Stimulated activated effector memory CD8-positive, alpha-beta T cell treated with anti-CD3 and anti-CD28 coated beads, Interleukin-12 subunit alpha, Interleukin-12 subunit beta, amount 100 ng/mL, for 72 hours (primary cell): ENCODE measurements at places on chromosomes 12 and 14.
A peak's percentile ranks its signal among the peaks of the same experiment; 100 is the strongest.

GRCh38 chr14:71235875-71236274, 328.6 kb downstream of the PCNX1 start:
- DNase-seq: no peak

DNA sequence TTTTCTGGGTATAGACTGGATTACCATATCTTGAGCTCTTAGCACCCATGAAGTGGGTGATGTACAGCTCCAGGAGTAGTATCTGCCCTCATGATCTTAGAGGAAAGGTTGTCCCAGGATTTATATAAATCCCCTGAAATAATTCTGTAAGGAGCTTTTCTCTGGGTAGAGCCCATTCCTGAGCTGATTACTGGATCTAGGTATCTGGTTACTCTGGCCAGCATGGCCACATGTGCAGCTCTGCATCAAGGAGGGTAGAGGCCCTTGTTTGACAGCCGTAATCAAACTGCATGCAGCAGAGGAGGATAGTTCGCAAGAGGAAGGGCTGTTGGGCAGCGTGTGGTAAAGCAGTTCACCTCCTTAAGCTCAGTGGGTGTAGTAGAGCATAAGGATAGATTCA, 8.5 kb downstream of the COX14 start:
- DNase-seq: no peak

DNA sequence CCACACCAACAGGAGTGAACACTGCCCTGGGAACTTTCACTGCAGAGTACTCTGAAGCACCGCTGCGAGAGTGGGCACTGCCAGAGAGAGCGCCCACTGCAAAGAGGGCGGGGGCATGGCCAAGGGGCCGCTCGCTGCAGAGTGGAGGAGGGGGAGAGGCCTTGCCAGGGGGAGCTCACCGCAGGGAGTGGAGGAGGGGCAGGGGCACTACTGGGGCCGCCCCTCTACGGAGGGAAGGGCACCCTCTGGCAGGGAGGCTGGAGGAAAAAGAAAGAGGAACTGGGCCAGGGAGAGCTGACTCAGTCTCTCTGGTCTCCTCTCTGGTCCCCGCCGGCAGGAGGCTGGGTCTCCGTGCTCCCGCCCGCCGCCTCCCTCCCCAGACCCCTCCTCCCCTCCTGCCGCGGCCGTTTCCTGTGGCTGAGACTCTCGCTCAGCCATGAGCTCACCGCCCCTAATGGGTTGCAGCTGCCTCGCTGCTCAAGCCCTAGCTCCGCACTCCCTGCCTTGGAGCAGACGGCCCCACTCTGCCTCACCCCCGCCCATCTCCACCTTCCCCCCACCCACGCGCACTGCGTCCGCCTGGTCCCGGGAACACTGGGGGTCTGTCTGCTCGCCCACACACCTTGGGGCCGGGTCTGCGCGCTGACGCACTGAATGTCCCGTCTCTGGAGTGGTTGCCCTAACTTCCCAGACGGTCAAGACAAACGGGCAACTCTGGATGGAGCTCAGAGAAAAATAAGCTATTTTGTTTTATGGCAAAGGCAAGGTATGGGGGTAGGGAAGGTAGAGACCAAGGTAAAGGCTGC, 1.3 kb downstream of the ARHGEF40 start:
- peak; percentile 60 for DNase-seq

DNA sequence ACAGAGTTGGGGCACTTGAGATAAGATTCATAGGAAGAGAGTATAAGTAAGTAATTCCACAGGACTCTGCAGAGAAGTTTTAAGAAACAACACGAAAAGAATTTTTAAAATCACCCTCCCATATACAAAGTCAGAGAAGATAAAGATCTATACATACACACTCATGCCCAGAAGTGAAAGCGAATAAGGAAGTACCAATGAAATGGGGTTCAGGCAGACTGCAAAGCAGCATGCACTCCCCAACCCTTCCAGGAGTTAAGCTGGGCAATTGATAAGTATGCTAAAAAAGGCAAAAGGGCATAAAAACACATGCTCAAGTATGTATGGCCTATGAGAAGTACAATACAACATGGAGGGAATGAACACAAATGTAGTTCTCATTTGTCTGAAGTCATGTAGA, 246.2 kb upstream of the GRIP1 start:
- DNase-seq: no peak

GRCh38 chr14:59055006-59055405, 133.5 kb upstream of the DAAM1 start:
- DNase-seq: no peak

DNA sequence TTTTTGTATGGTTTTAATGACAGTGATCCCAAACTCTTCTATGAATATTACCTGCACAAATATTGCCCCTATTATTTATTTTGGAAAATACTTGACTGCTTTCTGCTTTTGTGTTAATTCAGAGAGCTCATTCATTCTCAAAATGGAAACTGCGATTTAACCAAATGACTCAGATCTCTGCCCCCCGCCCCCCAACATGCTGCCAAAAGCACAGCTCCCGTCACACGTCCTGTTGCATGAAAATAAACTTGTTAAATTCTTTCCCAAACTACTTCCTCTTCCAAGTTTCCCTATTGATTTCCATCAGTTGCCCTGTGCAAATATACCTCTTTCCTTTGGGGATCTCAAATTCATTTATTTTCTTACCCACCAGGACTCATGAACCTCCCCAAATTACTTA, 18.0 kb upstream of the NRDE2 start:
- no peak for DNase-seq

- DNase-seq: no peak
These were observed 25.4 kb downstream of the PPM1A start for GRCh38 chr14:60274448-60274847.

GRCh38 chr12:123713398-123713797, 1.2 kb downstream of the ATP6V0A2 start:
- DNase-seq: peak; percentile 65

GRCh38 chr12:125143491-125143890, 78.3 kb downstream of the AACS start:
- DNase-seq: no peak

DNA sequence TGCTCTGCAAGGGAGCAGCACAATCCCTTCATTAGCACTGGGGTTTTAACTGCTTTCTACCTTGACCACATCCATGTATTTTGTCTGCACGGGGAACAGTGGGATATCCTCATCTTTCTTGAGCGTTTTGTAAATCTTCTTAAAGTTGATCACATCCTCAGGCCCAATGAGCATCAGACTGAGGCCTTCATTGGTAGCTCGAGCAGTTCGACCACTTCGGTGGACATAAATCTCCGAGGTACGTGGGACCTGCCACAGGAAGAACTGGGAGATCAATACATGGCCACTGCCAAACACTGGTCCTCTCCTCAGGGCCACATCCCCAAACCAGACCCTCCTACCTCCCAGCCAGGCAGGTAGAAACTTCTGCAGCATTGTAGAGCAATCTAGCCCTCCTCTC, 26.1 kb downstream of the DDX24 start:
- DNase-seq: no peak

DNA sequence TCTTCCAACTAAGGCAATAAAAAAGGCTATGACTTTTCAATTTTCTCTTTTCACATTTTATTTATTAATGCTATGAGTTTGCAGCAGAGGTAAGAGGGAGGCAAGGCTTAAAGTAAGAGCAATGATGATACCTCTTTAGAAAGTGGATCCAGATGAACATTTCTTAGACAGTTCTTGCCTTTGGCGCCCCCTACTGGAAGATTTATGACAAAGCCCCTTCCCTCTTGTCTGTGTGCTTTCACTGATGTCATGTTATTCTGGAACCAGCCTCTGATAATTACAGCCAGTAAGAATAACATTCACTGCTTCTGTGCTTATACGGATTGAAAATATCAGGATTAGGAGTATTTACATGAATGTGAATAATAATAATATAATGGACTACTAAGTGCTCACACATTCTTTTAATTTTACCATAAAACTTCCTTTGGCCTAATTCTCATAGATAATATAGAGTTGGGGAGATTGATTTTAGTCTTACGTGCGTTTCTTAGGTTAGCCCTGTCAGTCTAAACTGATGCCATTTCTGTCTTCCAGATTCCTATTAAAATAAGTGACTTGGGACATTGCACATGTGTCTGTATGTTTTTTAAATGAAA, 1929.9 kb upstream of the SEL1L start:
- DNase-seq: no peak

GRCh38 chr12:32005496-32006125, 46.4 kb downstream of the RESF1 start:
- no peak for DNase-seq

DNA sequence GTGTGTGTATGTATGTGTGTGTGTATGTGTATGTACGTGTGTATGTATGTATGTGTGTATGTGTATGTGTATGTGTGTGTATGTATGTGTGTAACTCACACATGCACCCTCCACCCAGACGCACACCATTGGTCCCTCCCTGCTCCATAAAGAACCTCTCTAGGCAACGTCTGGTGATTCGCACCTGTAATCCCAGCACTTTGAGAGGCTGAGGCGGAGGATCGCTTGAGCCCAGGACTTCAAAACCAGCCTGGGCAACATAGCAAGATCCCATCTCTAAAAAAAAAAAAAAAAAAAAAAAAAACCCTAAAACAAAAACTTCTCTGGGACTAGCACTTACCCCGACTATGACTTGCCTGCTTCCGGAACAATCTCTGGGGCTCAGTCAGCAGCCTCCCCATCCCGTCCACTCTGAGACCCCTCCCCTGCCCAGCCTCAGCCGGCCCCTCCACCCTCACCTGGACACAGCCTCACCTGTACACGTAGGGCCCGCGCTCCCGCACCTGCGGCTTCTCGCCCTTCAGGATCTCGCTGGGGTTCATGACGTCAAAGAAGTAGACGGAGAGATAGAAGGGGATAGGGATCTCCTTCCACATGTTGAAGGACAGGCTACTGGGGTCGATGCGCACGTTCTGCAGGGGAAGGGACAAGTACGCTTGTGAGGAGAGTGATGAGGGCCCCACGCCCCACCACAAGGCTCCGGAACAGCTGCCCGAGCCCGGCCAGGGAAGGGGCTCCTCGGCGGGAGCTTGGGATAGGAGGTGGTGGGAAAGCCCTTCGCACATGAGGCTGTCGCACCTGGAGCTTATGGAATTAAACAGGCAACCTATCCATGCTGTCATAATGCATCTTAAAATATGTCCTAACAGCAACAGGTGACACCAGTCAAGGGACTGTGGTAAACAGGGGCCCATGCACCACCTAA, 46.3 kb downstream of the SCARB1 start:
- DNase-seq: no peak

DNA sequence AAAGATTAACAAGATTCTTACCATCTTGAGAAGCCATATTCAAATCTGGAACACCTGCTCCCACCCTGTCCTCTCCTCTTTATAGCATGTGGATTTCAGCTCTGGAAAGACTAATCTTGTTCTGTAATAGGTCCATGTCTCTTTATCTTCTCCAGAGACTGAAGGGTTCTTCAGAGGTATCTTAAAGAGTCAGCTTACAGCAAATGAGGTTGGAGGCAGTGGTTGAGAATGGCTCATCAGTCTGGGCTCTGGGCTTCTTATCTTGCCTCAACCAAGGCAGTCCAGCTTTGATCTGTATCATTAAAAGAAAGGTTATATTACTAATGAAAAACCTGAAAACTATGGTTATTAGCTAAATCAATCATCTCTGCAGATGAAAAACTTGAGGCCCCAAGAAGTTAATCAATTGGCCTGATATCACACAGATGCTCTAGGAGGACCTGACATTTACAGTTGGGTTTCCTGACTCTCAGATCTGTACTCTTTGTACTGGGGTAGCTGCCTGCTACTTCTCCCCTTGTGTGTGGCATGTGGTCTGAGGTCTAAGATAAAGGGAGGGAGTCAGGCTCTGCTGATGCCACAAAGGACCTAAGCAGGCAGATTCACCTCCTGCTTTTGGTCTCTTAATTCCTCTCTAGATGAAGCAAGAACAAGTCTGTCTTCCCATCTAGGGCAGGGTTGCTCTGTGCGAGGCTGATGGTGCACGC, 1.7 kb upstream of the AKAP6 start:
- no peak for DNase-seq
